Activated CD4-positive, alpha-beta T cell treated with anti-CD3 and anti-CD28 coated beads, Interleukin-2, amount 50 U/mL, for 48 hours (primary cell): ENCODE measurements at places on chromosomes 4 and X.

DNA sequence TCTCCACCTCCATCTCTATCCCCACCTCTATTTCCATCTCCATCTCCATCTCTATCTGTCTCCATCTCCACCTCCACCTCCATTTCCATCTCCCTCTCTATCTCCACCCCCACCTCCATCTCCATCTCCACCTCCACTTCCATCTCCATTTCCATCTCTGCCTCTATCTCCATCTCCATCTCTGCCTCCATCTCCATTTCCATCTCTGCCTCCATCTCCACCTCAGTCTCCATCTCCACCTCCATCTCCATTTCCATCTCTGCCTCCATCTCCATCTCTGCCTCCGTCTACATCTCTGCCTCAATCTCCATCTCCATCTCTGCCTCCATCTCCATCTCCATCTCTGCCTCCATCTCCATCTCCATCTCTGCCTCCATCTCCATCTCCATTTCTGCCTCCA lies 40.8 kb upstream of the CHRNA9 start:
- DNase-seq = no peak

- DNase-seq = no peak
Observed at GRCh38 chr4:150874338-150875226, 140.5 kb downstream of the LRBA start.

- DNase-seq = no peak
Observed at GRCh38 chrX:65536291-65536690, 1.7 kb upstream of the LAS1L start.

DNA sequence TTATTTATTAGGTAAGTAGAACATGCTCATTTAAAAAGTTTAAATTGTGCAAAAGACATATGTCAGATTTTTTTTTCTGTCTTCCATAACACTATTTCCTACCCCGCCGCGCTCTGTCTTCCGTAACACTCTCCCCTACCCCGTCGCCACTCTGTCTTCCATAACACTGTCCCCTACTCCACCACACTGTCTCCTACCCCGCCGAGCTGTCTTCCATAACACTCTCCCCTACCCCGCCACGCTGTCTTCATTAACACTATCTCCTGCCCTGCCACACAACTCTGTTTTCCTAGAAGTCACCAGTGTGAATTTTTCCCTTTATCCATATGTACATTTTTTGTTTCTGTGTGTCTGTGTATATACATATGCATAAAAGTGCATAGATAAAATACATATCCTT lies 4.4 kb downstream of the MSMO1 start:
- no peak for DNase-seq

GRCh38 chrX:51894697-51895336 lies 1.4 kb downstream of the MAGED1 start:
- no peak for DNase-seq

DNA sequence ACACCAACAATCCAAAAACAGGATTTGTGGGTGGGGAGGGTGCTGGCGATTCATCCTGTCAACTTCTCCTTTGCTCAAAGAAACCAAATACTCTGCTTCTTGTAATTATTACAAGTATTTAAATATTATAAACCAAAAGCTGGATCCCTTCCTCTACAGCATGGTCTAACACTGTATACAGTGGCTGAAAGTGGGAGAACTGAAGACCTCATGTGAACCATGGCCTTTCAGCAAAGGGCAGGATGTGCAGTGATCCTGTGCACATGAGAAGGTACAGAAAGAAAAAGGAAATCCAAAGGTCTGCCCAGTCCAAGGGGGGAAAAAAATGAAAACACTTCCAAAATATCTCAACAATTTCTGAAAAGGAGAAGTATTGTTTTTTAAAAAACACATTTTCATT lies 5.3 kb upstream of the CXorf38 start:
- no peak for DNase-seq

- DNase-seq = no peak
Observed at GRCh38 chrX:41317477-41318208, 16.3 kb upstream of the DDX3X start.

DNA sequence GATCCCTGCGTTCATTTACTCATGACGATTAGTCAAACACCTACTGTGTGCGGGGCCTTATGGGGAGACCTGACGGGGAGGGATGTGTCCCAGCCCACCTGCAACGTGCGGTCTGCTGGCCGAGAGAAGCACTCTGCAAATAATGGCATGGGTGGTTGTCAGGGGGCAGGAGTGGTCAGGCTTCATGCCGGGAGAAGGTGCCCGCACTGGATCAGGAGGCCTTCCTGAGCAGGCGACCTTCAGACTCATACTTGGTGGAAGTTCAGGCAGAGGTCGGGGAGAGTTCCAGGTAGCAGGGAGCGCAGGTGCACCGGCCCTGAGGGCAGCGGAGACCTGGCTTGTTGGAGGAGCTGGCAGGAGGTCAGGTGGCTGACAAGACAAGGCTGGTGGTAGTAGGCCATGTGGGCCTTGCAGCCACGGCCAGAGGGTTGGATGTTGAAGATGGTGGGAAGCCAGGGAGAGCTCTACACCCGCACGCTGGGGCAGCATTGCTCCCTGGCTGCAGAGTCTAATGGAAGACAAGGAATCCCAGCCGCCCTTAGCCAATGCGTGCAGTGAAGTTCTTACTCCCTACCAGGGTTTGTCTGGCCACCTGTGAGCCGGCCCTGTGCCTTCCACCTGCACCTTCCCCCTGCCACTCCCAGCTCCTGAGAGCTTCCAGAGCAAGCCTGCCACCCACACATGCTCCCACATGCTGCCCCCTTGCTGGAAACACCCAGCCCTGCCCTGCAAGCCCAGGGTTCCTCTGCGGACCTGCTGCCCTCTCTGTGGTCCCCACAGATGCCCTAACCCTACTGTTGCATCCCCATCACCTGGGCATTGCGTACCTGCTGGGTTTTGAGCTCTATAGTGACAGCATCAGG lies 97.3 kb downstream of the PSAPL1 start:
- no peak for DNase-seq

DNA sequence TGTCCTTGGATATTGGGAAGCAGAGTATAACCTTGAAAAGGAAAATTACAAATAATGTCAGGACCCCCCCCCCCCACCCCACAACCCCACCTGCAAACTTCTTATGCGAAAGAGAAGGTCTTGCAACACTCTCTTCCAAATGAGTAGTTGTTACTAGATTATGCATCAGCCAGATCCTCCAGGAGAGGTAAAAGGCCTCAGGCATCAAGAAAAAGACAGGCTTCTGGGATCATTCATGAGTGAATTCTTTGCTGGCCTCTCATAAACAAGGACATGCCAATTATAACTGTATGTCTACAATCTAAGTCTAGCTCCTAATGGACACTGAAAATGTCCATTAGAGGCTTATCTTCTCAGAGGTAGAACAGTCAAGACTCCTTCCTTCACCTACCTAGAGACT lies 1443.3 kb downstream of the RAPGEF2 start:
- no peak for DNase-seq

GRCh38 chr4:140743194-140743931 lies 12.8 kb downstream of the TBC1D9 start:
- no peak for DNase-seq

DNA sequence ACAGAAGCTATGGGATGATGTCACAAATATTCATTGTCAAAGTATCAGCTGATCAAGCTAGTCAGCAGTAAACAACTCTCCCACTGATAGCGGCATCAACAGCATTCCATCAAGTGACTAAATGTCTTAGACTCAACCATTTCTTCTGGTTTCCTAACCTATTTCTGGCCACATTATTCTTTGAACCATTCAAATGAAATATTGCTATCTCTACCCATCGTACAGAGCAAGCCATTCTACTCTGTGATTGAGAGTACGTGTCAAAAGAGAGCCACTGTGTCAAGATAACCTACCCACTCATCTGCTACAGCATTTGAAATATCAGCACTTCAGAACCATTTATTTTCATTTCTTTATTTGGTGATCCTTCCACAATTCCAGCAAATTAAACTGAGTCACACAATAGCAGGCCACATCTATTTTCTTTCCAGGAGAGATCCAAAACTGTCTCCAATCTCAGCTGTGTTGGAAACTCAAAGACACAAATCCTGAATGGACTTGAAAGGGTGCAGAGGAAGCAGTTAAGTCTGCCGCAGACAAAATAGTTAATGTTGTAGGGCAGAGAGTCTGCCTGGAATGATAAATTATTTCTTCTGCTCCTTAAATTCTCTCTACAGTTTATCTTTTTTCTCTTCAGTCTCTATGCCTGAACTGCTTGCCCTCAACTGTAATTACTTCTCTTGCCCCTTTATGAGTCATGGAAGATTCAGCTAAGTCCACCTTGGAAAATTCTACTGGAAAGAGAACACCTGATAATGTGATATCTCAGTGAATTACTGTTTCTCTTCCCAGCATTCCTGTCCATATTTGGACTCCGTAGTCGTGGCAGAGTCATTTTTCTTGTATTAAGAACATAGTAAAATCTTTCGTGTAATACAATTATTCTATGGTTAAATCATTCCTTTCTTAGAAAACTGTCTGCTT lies 364.8 kb downstream of the PDGFC start:
- DNase-seq = no peak

- DNase-seq = no peak
Observed at GRCh38 chrX:108348525-108348924, 89.7 kb downstream of the COL4A6 start.

GRCh38 chr4:159220353-159220752 lies 117.5 kb downstream of the RAPGEF2 start:
- DNase-seq = no peak
